Thymus (tissue), 14 donors: ENCODE measurements at places on chromosomes 3 and 15.

DNA sequence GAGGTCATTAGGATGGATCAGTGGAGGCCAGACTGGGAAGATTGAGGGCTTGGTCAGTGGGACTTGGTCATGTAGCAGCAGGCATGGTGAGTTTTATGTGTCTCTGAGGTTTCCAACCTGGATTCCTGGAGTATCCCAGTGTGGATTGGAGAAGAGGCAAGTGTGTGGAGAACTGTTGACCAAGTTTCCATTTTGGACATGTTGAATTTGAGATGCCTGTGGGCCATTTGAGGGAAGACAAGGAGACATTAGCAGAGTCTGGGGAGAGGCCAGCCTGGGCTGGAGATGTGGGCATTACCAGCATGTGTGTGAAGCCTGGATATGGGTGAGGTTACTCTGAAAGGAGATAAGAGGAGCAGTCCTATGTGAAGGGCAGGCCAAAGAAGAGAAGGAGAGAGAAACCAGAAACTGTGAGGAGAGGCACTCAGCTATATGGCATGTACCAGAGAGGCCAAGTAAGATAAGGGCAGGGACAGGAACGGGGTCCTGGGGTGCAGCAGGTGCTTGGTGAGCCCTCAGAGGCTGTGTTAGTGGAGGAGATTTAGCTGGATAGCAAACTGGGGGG is 4.3 kb downstream of the SLC25A38 start:
- DNase-seq, result no peak

GRCh38 chr3:77283108-77283507 is 243.2 kb downstream of the ROBO2 start:
- no peak for DNase-seq

- DNase-seq, result no peak
These were observed 55.8 kb upstream of the PDZRN3 start for GRCh38 chr3:73680391-73681095.

DNA sequence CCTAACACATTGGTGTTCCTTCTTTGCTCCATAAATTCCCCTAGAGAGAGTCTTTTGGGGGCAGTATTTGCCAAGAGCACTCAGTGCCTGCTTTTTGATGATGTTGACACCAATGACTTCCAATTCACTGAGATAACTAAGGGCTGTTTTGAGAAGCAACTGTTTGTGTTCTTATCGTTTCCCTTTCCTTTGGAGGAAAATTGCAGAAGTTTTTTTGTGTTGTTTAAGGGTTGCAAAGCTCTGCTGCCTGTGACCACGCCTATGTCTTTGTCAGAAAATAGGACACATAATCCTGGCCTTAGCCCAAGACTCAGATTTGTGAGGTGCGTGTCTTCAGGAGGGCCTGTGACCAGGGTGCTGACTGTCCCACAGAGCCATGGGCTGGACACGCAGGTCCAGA is 99.6 kb downstream of the FAM43A start:
- DNase-seq, result no peak

GRCh38 chr3:43468133-43468532 is 153.7 kb downstream of the ANO10 start:
- DNase-seq, result no peak

DNA sequence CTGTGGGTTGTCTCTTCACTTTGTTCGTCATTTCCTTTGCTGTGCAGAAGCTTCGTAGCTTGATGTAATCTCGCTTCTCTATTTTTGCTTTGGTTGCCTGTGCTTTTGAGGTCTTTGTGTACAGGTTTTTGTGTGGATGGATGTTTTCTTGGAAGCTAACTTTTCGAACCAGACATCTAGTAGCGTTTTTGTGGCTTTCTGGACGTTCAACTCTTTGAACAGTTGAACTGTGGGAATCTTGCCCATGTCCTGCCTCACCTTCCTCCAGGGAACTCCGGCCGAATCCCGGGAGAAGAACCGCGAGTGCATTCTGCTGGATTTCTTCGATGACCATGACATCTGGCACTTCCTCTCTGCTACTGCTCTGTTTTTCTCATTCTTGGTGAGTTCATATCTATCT is 70.6 kb downstream of the USF3 start:
- no peak for DNase-seq

GRCh38 chr15:51190424-51191068 is 95.8 kb upstream of the TNFAIP8L3 start:
- DNase-seq, result no peak

GRCh38 chr3:12405432-12406272 is 78.6 kb upstream of the TSEN2 start:
- no peak for DNase-seq

DNA sequence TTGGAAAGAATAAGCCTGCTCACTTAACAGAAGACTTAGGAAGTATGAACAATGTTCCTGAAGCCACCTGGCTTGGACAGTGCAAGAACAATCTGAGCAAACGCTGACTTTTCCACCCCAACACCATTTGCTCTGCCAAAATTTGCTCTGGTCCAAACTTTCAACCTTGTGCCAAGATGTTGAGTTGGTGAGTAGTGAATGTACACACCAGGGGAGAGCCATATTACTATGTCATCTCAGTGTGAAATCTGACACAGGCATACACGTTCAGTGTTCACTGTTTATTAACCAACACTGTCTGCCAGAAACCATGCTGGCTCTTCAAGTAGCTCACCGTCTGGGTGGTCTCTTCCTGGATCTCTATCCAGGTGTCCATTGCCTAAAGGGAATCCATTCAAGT is 152.9 kb upstream of the LPP start:
- DNase-seq, result no peak

DNA sequence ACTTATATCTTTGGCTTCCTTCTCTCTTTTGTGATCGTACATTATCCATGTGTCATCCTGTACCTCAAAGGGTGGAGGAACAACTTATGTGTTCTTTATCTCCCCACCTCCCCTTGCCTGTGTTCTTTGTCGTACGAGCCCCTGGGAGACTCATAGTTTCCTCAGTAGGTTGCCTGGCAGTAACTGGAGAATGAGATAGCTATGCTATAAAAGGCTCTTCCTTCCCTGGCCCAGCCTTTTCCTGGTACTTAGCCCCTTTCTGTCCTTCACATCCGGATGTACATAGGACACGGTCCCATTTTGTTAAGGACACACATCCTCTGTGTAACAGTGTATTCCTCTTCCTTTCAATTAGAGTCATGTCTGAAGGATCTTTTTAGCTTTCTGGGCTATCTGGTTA is 32.1 kb downstream of the PLCL2 start:
- no peak for DNase-seq

- DNase-seq, result no peak
These were observed 56.8 kb downstream of the SNRK start for GRCh38 chr3:43343185-43343584.

- no peak for DNase-seq
These were observed 62.2 kb downstream of the SUMF1 start for GRCh38 chr3:4404881-4405280.

GRCh38 chr3:130699765-130700164 is 46.9 kb downstream of the PIK3R4 start:
- peak; percentile 14 for DNase-seq

GRCh38 chr3:49263159-49263889 is 13.7 kb downstream of the C3orf62 start:
- DNase-seq, result no peak

DNA sequence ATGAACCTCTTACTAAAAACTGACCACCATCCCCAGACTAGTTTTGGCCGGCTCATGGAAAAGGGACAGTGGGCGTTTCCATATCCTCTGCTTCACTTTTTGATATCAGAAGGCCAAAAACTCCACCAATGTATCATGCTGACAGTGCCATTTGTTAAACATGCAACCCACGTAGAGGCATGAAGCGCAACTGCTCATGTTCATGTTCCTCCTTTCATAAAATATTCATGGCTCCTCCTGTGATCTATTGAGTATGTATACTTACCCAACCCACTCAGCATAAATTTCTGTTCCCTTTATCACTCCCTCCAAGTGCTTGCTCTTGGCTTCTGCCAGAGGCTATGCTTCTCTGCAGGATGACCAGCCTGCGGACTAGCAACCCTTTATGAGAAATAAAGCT is 58.7 kb upstream of the TGFBR2 start:
- no peak for DNase-seq
